ENCODE measurements at places on chromosomes 11 and 22.

- DNase-seq = no peak
- peaks cover 5% of the 10 kb centered on the region for H3K4me1 ChIP-seq
- H3K4me3 ChIP-seq = no peak within 1 kb of the TSS
- H3K36me3 ChIP-seq = no peaks in the 10 kb centered on the region
- H3K27ac ChIP-seq = no peak within 1 kb of the TSS
Measured at GRCh38 chr11:118224511-118225188, at the start of gene JAML. Gene JAML, minus strand, starts transcription at chr11:118225011. Its CDS starts 10,145 bp downstream, at chr11:118214866.

DNA sequence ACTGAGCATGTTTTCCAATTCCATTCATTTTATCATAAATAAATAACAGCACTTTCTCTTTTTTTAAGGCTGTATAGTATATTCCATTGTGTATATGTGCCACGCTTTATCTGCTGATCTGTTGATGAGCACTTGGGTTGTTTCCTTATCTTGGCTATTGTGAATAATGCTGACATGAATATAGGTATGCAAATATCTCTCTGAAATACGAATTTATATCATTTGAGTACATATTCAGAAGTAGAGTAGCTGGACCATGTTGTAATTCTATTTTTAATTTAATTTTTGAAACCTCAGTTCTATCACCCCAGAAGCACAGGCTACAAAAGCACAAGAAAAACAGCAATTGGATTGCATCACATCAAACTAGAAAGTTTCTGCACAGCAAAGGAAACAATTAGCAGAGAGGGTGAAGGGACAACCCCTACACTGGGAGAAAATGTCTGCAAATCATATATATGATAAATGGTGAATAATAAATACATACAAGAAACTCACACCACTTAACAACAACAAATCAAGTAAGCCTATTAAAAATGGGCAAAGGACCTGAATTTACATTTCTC, 43.4 kb downstream of the XKR3 start:
- H3K27me3 ChIP-seq = no peaks in the 10 kb centered on the region
- DNase-seq = no peak
- no peak overlapping the region for H3K27ac ChIP-seq
- no peaks in the 10 kb centered on the region for H3K4me1 ChIP-seq
- H3K36me3 ChIP-seq = no peaks in the 10 kb centered on the region

DNA sequence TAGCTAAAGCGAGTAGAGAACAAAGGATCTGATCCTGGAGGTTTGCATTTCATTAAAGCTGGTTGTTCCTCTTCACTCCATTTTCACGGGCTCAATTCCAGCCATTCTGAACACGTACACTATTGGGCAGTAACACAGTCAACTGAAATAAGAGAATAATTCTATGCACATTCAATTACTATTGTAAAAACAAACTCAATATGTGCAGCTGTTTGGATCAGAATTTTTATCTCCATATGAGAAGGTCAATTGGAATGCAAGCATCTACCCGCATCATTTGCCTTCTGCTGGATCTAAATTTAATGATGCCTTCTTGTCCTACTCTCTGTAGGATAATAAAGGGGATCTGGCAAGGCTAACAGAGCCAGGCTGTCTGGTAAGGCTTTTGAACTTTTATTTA, 562.8 kb upstream of the CCDC179 start:
- DNase-seq = no peak
- no peak overlapping the region for H3K27ac ChIP-seq
- no peaks in the 10 kb centered on the region for H3K4me1 ChIP-seq
- no peak overlapping the region for H3K4me3 ChIP-seq

DNA sequence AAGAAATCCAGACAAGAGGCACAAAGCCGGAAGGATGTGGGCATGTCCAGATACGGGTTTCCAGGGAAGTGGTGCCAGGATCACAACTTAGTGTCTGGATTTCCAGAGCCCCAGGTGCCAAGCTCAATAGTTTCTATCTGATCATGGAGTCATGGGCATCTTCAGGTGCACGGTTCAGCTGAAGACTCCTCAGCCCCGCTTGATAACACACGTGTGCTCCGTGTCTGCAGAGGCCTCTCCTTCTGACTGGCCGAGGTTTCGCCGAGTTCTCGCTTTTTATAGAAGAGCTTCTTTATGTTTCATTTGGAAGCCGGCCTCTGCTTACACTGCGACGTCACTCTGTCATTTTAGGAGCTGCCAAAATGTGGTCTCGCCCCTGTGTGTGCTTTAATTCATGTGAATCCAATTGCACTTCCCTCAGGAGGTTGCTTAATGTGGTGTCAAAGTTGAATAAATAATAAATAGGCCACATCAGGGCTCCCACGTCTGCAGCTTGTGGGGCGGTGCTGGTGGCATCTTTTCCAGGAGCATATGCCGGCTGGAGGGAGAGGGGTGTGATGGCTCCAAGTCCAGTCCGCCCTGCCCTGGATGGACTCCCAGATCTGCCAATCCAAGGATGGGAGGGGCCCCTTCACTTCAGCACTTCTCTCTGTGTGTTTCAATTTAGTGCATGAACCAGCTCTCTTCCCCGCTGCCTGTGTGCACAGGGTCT, 1410.8 kb downstream of the TBC1D22A start:
- H3K36me3 ChIP-seq = no peaks in the 10 kb centered on the region
- H3K4me3 ChIP-seq = no peak overlapping the region
- no peaks in the 10 kb centered on the region for H3K4me1 ChIP-seq
- no peak overlapping the region for H3K27ac ChIP-seq
- no peak for DNase-seq

DNA sequence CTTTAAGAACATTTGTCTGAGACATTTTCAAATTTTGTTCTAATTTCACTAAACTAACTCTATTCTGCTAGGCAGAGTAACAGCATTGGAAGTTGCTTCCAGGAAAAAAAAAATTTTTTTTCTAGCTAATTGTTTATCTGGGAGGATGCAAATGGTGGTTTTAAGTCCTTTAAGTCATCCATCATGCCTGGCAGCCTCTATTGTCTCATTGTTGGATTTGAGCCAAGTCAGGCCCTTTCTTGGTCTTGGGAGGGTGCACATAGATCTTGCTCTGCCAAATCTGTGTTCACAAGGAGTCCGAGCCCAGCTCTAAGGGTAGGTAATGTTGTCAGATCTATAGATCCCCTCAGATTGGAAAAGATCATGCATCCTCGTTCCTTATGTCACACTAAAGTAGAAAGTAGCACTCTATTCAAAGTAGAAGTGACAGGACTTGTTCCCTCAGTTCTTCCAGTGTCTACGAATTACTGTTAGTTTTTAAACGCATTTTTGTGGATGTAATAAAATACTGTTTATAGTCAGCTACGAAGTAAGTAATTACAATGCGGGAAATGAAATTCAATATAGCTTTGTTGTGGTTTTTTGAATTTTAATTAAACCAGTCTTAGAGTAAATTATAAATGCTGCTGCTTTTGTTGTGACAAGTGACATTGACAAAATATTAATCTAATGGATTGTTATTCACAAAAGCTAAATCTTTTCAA, 166.0 kb upstream of the RASSF10 start:
- no peak overlapping the region for H3K4me3 ChIP-seq
- DNase-seq = peak; percentile 79
- H3K27me3 ChIP-seq = no peaks in the 10 kb centered on the region
- H3K4me1 ChIP-seq = peaks cover 68% of the 10 kb centered on the region
- no peaks in the 10 kb centered on the region for H3K36me3 ChIP-seq

- H3K4me1 ChIP-seq = no peaks in the 10 kb centered on the region
- no peaks in the 10 kb centered on the region for H3K36me3 ChIP-seq
- H3K27me3 ChIP-seq = no peaks in the 10 kb centered on the region
- DNase-seq = no peak
- no peak overlapping the region for H3K27ac ChIP-seq
Measured at GRCh38 chr11:86129740-86130540, 61.1 kb upstream of the PICALM start.
